ENCODE measurements at places on chromosomes 3 and 15. TPM values are rescaled to one million over a fixed set of nuclear protein-coding genes. Genes with fewer than 3 reads are reported as not detected.

DNA sequence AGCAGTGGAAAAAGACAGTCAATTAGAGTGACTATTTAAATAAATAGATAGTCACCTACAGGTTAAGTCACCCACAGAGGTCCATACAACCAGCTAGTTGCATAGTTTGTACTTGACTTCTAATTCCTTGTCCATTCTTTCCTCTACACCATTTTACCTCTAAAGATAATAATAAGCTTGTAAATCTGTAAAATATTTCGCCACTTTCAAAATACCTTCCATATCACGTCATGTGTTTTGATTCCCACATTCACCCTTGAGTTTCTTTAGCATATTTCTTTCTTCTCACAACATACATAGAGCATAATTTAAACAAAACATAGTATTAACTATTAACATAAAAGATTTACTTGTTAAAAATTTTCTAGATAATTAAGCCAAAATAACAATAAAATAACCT, 689.6 kb downstream of the MECOM start:
- DNase-seq: no peak

- no peak for DNase-seq
These were observed 9.5 kb downstream of the ANAPC13 start for GRCh38 chr3:134476306-134476705.

GRCh38 chr15:67259806-67260205, 5.2 kb downstream of the IQCH start:
- DNase-seq: no peak

- DNase-seq: no peak
These were observed 71.1 kb downstream of the TBL1XR1 start for GRCh38 chr3:177126015-177126773.

DNA sequence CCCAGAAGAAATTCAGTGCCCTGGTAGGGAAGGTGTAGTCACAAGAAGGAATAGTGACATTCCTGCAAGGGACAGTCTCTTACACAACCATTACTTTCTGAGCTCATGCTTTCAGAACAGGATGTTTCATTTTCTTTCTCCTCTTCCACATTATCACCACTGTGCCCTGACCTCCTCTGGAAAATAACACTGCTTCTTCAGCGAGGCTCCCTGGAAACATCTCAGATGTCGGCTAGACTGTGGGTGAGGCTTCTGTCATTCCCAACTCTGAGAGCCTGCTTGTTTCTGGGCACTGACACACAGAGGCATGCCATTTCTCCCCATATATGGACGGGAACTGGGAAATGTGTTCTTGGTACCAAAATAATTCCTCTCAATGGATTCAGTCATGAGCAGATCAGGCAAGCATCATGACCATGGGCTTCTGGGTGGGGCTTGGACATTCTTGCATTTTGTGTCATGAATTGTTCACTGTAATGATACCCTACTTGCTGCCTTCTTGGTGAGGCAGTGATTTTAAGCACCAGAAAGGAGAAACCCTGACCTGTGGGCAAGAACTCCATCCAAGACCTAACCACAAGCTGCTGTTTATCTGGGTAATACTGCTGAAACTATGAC, 14.3 kb upstream of the TNFAIP8L3 start:
- peak; percentile 74 for DNase-seq

- DNase-seq: no peak
These were observed 47.9 kb downstream of the CORO2B start for GRCh38 chr15:68626739-68627138.

- peak; percentile 92 for DNase-seq
These were observed 31.1 kb downstream of the CYFIP1 start for GRCh38 chr15:22949074-22949547.

- DNase-seq: no peak
These were observed 33.9 kb downstream of the ZBBX start for GRCh38 chr3:167346171-167346570.

GRCh38 chr15:67259379-67259778, 4.8 kb downstream of the IQCH start:
- DNase-seq: no peak

DNA sequence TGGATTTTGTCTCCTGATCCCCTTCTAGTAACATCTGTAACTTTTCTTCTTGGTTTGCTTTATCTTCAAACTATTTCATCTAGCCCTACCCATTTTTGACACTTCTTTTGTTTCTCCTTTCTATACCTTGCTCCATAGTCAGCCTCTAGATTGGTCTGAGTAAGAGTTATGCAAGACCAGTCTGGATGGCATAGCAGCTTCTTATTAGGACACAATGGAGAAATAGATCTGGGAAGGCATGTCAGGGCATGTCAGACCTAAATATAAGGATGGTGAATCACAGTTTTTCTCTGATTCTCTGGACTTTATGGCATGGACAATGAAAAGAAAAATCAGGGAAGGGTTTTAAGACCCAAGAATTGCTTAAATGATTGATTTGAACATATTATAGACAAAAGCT, 452.5 kb downstream of the RAP2B start:
- DNase-seq: no peak

DNA sequence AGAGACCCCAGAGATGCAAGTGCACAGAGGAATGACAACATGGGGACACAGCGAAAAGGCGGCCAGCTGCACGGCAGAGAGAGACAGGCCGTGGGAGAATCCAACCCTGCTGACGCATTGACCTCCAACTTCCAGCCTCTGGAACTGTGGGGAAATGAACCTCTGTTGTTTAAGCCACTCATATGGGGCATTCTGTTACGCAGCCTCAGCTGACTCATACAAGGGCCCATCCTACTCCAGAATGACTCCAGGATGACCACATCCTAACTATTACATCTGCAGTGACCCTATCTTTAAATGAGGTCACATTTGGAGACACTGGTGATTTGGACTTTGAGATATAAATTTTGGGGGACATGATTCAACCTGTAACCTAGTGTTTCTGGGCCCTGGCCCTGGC, 44.0 kb downstream of the KLF15 start:
- no peak for DNase-seq

The BCHE gene
- 1.9 TPM for total RNA-seq

The FBN1 gene
- 167 TPM for total RNA-seq

The CADPS gene
- 0.99 TPM for total RNA-seq

The CAPN3 gene
- 22.6 TPM for total RNA-seq

The LSMEM2 gene
- total RNA-seq: not detected

The TMEM207 gene
- not detected for total RNA-seq
